ENCODE measurements at places on chromosomes 2 and 18.

DNA sequence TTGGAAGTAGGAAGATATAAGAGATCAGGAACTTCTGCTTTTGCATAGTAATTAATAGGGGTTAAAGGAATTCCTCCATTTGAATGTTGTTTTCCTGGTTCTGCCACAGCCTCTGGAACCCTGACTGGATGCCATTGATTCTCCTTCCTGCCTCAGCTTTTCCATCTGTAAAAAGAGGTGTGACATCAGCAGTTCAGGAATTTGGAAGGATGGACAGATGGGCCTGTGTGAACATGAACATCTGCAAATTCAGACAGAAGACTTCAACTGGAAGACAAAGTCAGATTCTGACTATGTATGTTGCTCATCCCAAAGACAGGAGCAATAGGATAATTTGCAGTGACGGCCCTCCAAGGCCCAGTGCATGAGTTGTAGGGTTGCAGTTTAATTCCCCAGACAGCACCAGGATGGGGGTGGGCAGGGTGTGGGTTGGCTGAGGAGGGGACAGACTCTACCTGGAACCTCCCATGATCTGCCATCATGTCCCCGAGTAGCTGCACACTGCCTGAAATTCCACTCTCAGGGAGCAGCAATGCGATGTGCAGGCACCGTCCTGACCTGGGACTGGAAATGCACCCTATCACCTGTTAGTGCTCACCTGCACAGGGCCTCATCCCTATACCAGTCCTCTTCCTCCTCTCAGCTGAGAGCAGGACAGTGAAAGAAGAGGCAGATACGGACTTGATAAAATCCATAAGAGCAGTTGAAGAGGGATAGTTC is 98.9 kb upstream of the EPAS1 start:
- DNase-seq: no peak

DNA sequence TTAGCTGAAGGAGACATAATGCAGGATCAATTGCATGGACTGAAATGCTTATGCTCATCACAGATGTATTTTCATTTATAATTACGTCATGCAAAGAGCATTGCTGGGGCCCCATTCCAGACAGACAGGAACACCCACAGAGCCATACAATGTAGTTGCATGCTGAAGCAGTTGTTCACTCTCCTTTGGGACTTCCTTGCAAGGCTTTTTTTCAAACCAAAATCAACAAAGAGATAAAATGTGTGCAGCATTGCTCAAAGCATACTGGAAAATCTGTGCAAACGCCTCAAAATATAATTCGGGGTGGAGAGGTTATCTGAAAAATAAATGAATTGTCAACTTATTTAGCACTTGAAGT is 463.2 kb downstream of the CDH2 start:
- DNase-seq: no peak

DNA sequence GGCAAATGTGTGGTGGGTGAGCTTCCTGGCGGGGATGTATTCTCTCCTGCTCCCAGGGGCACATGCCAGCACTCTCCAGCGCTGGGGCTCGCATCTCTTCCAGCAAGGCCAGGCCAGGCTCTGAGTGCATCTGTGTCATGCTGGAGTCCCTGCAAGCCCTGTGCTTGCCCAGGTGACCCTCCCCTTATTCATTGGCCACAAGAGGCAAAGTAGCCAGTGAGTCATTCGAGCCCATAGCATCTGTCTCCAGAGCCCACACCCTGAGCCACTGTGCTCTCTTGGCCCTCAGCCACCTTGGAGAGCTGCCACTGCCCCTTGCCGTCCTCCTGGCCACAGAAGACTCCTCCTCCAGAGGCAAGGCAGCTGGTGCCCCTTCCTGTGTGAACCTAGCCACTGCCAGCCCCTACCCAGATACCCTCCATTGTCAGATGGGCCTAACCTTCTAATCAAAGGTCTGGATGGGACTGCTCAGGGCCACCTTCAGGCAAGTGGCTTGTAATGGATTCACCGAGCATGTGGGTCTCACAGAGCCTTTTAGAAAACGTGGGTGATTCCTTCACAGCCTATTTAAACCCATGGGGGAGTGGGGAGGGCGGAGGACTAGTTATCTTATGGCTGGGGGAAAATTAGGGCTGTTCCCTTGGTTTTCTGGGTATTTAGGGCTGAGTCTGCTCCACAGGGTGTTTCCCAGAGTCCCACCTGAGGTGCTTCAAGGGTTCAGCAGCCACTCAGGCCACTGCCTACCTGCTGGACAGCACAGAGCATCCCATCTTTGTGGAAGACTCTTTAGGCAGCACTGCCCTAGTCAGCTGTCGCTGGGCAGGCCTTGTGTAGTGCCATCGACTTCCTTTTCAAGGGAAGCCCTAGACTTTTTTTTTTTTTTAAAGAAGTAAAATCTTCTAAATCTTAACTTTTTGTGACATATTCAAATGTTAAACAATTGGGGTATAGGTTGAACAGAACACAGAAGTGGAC is 137.4 kb downstream of the ACOXL start:
- DNase-seq: no peak

- no peak for DNase-seq
Measured at GRCh38 chr2:66237803-66238379, 197.0 kb upstream of the MEIS1 start.

DNA sequence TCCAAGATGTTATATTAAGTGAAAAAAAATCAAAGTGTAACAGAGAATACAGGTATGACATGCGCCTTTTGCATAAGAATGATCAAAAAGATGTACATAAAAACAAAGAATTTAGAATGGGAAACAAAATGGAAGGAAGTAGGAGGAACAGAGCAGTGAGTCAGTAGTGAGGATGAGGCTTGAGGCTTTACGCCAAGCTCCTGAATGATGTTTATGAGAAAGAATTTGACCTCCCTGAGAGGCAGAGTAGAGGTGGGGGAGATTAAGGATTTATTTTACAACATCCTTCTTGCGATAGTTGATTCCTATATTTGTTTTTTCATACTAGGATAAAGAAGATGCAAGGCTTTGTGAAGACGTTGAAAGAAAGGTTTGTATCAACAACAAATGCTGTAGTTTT is 81.4 kb downstream of the DCDC2C start:
- DNase-seq: no peak

- no peak for DNase-seq
Measured at GRCh38 chr18:46764586-46764985, 7.7 kb upstream of the ST8SIA5 start.

GRCh38 chr2:46870051-46870839 is 45.4 kb downstream of the MCFD2 start:
- no peak for DNase-seq

DNA sequence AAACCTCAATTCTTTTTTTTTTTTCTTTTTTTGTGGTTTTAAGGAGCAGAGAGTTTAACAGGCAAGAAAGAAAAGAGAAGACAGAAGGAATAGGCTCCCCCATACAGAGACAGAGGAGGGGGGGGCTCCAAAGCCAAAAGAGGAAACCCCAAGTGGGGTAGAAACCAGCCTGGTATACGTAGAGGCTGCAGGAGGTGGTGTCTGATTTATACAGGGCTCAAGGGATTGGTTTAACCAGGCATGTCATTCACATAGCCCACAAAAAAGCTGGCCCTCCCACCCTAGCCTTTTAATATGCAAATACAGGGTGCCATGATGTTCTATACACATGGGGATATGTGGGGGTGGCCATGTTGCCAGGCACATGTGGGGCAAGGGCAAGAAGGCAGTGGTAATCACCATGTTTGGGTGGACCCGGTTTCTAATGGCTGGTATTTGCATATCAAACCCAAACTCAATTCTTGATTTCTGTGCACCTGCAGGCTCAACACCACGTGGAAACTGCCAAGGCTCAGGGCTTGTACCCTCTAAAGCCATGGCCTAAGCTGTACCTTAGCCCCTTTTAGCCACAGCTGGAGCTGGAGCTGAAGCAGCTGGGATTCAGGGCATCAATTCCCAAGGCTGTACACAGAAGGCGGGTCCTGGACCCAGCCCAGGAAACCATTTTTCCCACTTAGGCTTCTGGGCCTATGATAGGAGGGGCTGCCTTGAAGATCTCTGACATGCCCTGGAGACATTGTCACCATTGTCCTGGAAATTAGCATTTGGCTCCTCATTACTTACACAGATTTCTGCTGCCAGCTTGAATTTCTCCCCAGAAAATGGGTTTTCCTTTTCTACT is 170.3 kb downstream of the MAIP1 start:
- no peak for DNase-seq

GRCh38 chr2:43004879-43005244 is 212.5 kb upstream of the HAAO start:
- no peak for DNase-seq

DNA sequence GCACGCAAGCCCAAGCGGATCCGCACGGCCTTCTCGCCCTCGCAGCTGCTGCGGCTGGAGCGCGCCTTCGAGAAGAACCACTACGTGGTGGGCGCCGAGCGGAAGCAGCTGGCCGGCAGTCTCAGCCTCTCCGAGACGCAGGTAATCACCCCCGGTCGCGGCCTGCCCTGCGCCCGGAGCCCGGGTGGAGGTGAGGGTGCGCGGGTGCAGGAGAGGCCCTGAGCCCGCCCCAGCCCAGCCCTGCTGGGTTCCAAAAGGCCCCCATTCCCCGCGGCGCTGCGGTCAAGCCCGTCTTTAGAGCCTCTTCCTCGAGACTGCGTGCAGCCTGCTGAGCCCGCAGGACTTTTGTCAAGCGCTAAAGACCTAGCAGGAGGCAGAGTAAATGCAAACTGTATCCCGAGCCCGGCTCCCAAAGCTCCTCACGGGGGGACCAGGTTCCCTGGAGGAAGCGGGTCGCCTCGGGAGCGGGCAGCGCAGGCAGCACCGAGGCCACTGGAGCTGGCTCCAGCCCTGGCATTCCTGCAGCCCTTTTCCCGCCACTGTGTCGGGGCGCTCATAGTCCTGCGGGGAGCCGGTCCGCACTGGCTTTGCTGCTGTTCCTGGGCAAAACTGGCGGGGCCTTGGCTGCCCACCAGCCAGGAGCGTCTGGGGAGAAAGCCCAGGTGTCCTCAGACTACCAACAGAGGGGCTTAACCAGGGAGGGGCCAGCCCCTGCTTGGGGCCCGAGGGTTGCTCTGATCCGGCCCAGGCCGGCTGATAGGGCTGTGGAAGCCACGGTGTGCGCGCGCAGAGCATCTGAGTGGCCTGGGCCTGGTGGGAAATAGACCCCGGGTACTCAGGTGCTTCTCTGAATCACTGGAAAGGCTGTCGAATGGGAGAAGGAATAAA is 7.3 kb downstream of the EMX1 start:
- no peak for DNase-seq

- no peak for DNase-seq
Measured at GRCh38 chr2:233525791-233526190, 40.8 kb downstream of the USP40 start.

DNA sequence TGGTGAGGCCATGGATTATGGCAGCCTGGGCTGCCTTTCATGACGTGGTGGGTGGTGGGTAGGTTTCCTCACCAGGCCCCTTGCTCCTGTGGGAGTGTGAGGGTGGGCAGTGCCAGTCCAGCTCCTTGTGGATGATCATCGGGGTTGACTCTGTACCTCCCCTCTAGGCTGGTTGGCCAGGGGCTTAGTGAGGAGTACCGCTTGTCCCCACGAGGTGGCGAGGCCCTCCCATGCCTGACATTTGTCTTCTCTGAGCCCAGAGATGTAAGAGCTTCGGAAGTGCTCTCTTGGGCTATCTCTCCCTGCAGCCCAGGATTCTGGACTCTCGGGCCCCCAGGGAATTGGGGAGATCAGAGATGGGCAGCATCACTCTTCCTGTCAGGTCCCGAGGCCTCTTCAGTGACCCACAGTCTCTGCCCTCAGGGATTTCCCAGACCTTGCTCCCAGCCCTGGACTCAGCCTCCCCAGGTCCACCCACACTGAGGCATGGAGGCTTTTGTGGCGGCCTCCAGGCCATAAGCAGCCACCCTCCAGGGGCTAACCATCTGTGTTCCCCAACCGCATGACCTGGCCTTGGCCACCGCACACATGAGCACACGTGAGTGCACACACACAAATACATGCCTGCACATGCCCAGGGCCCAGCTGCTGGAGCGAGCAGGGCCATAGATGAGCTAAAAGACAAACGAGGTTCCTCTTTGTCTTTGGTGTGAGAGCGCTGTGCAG is 6.5 kb downstream of the SPR start:
- no peak for DNase-seq

DNA sequence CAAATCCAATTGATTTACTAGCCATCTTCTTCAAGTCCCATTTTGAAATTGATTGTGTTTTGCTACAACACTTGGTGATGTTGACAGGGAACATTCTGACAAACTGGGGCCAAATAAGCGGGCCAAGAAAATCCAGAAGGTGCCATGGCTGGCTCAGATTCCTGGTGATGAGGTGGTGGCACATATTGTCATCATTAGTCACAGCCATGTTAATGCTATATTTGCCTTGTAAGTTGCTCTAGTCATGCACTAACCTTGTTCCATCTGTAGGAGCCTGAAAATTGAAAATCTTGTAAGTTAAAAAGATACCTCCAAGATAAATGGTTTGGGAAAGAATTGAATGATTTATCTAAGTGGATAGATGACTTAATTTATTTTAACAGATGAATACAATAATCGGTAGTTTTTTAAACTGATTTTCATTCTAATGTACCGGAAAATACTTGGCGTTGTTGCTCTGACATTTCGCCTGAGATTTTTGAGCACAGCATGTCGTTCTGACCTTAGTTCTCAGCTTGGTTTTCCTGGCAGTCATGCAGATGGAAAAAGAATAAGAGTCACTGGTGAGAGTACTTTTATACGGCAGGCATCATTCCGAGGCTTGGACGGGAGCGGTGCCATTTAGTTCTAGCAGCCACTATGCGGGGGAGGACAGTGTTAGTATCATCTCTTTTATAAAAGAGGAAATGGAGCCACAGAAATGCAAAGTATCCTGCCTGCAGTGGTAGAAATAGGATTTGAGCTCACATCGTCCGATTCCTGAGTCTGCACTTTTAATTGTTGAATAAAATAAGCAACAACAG is 133.9 kb downstream of the ZNF532 start:
- DNase-seq: no peak

- DNase-seq: no peak
Measured at GRCh38 chr2:41400088-41400665, 647.6 kb upstream of the PKDCC start.

DNA sequence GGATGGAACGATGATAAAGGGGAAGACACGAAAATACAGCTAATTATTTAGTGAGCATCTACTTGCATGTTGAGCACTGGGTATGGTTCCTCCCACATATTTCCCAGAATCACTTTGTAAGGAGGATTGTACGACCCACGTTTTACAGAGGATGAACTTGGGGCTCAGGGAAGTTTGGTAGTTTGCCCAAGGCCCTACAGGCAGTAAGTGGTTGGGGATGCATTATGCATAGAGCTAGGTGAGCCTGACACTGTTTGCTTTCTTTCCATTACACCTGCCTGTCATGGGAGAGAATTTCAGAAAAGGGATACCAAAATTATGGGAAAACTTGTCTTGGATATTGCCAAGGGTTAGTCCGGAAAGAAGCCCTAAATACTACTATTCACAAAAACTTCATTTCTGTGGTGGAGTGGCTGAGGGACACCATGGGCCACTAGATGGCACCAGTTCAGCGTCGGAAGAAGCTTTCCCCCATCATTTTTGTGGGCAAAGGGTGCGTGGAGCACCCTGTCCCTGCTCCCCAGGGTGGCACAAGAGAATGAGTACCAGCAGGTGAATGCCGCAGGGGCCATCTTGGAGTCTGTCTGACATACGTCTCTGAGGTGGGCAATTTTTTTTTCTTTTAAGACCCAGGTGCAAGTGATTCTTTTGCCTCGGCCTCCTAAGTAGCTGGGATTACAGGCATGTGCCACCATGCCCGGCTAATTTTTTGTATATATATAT is 23.5 kb upstream of the C18orf32 start:
- DNase-seq: peak; percentile 24

- no peak for DNase-seq
Measured at GRCh38 chr2:66897181-66897580, 462.3 kb downstream of the MEIS1 start.

Data from activated CD8-positive, alpha-beta memory T cell treated with anti-CD3 and anti-CD28 coated beads for 1 hour (primary cell).